ENCODE measurements at places on chromosomes 1 and 21.

GRCh38 chr1:34331020-34331926 lies 154.6 kb downstream of the C1orf94 start:
- DNase-seq: no peak

- no peak for DNase-seq
Observed at GRCh38 chr1:203343956-203344754, 6.8 kb downstream of the FMOD start.

GRCh38 chr1:23019863-23020625 lies 776 bp downstream of the KDM1A start:
- peak; percentile 46 for DNase-seq

- no peak for DNase-seq
Observed at GRCh38 chr1:71080230-71080738, 551 bp downstream of the ZRANB2 start.

DNA sequence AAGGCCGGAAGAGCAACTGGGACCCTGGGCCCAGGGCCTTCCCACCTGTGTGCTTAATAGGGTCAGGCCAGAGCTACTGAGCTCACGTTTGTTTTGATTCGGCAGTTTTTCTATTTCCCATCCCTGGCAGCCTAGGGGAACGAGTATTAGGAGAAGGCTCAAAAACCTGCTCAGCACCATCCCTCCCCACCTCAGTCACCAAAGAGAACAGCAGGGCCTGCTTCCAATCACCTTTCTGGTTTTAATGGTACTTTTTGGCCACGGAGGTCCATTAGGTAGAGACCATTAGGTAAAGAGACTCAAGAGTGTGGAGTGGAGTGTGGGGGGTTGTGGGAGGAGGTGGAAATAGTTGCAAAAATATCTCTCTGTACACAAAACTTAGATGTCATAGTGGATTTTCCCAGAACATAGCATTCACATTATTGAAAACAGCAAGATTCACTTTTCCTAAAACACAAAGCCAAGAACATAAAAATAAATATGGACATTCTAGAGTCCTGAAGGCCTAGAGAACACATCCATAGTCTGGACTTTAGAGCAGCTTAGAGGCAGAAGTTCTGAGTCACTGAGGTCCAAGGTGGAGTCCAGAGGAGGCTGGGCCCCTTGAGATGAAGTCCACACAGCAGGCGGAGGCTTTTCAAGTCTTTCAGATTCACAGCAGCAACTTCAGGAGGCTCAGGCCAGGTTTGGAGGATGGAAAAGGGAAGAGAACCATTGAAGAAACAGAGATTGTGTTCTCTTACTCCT lies 19.5 kb downstream of the NUAK2 start:
- DNase-seq: no peak

GRCh38 chr1:115301438-115302020 lies 36.5 kb downstream of the NGF start:
- DNase-seq: no peak

DNA sequence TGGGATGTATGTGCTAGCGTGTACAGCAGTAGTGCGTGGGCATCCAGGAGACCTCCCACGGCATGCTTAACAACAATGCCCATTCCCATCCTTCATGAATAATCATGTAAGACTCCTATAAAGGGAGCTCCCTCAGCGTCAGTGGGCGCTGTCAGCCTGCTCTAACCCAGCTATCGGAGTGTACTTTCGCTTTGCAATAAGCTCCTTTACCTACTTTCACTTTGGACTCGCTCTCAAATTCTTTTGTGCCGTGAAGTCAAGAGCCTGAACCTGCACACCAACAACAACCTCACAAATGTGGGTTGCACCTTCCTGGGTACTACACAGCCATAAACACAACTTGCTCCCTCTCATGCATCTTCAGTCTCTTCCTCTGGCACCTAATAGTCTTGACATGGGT lies 114.8 kb upstream of the PAXBP1 start:
- no peak for DNase-seq

- DNase-seq: no peak
Observed at GRCh38 chr1:203217668-203218067, 11.8 kb downstream of the CHIT1 start.

GRCh38 chr1:183931646-183932271 lies 105.8 kb downstream of the COLGALT2 start:
- no peak for DNase-seq

DNA sequence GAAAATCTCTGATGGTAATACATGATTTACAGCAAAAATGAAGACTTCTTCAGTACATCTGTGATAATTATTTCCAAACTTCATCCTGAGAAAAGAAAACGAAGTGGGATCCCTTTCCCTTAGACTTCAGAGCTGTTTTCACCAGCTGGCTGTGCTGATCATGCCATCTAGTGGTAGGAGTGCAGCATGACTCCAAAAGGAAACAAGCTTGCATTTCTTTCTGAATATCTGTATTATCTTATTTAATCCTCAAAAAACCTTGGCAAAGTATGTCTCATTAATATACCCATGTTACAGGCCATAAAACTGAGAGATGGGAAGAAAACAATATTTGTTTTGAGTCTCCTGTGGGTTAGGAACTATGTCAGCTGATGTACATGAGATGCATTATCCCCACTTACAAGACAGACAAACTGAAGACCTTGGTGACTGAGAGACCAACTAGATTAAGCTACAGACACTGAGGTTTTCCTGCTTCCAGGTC lies 9.8 kb upstream of the GJA8 start:
- DNase-seq: peak; percentile 52

- no peak for DNase-seq
Observed at GRCh38 chr1:39297551-39297950, 93.1 kb downstream of the MACF1 start.

GRCh38 chr1:68085752-68086151 lies 35.3 kb upstream of the DIRAS3 start:
- no peak for DNase-seq

DNA sequence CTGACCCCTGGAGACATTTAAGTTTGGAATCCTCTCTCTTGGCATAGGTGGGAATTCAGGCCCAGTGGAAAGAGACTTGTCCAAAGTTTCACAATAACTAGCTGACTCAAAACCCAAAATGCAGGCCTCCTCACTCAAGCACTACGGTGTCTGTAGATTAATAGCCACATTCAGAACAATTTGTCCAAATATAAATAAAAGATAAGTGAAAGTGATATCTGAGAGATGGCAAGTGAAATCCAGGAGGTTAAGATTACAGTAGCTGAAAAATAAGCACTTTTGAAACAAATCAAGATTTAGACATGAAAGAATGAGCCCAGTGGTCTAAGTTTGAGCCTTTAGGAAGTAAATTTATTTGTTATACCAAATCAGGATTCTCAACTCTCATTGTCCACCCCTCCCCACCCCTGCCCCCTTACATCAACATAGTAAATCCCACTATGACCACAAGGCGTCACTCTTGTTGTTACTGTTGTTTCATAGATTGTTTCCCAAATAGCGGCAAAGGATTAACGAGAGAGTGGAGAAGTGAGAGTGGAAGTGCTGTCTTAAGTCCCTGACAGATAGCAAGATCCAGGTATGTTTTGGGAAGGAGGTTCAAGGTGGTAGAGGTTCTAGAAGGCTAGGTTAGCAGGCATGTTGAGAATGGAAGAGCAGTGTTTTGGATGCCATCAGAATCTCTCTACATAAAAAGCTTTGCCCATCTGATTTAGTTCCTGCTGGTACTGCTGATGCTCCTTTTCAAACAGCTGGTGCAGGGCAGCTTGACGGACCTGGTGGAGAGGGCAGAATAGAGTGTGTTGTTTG lies 7.1 kb upstream of the TPM3 start:
- peak; percentile 3 for DNase-seq

GRCh38 chr1:90964444-90965035 lies 57.3 kb downstream of the ZNF644 start:
- peak; percentile 33 for DNase-seq

DNA sequence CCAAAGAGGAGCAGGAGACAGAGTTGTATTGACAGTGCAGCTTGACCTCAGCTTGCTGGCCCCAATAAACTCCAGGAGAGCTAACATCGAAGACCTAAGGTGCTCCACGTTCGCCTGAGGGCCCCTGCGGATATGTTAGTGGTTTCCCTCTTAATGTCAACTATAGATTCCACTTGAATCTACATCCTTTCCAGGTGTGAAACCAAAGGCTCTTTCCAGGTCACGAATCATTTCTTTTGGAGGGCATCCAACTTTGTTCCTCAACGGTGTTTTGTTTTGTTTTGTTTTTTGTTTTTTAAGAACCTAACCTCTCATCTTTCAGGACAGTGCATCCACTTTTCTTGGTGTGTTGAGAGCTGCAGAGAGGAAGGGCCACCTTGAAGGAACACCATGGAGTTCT lies 267.6 kb upstream of the SGIP1 start:
- DNase-seq: peak; percentile 38

DNA sequence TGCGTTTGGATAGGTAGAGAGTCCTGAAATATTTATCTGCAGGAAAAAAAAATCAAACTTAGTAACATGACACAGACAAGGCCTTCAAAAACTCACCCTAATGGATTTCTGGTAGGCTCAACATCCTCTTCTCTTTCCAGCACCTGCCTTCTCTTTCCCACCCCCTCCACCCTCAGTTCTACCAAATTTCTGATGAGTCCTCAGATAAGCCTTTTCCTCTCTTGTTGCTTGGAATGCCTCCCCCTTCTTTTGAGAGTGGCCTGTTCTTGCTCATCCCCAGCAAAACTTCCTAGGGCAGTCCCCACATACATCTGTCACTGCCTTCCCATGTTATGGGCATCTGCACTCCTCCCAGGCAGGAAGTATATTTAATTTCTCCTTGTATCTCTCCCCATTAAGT lies 7.6 kb upstream of the LBR start:
- no peak for DNase-seq

- no peak for DNase-seq
Observed at GRCh38 chr1:224747578-224747977, 131.5 kb downstream of the CNIH3 start.

GRCh38 chr1:198701766-198702539 lies 63.1 kb downstream of the PTPRC start:
- peak; percentile 15 for DNase-seq

DNA sequence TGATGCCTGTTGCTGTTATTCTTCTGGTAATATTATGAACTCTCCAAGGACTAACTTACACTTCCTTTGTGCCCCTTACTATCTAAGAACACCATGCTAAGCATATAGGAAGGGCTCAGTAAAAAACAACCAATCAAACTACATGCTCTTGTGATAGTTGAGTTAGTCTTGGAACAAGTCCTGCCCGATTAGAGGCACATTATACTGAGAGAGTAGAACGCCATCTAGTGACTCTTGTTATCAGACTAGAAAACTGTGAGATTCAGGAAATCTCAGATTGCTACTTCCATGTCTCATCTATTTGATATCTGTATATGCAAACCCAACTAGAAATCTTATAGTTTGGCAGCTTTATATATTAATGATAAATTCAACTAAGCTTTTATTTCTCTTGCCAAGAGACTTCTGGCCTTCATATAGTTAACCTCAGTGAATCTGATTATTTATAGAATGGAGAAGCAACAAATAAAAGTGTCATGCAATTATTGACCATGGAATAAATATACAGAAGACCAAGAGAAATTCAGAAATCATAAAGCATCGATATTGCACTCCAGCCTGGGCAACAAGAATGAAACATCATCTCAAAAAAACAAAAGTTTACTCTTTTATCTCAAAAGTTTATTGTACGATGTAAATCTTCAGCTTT lies 7.8 kb upstream of the SRRM1 start:
- DNase-seq: peak; percentile 45

DNA sequence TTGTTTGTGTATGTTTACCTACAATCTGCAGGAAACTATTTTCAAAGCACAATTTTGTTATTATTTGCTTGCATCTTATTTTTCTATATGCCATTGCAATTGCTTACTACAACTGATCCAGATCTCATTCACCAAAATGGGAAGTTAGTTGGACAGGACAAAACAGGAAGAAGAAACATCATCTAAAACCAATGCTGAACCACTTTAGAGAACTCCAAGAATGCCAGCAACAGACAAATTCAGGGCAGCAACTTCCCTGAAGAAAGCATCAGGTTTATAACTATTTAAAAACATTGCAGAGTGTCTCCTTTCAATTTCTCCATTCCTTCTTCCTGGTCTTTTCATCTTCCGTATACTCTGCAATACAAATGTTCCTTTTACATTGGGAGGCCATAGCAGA lies 82.4 kb upstream of the SMYD2 start:
- DNase-seq: no peak

GRCh38 chr1:37035796-37036666 lies 1.7 kb upstream of the GRIK3 start:
- no peak for DNase-seq

GRCh38 chr1:23509896-23510295 lies 21.1 kb downstream of the E2F2 start:
- DNase-seq: no peak

- no peak for DNase-seq
Observed at GRCh38 chr1:115556236-115556635, 85.5 kb upstream of the VANGL1 start.

DNA sequence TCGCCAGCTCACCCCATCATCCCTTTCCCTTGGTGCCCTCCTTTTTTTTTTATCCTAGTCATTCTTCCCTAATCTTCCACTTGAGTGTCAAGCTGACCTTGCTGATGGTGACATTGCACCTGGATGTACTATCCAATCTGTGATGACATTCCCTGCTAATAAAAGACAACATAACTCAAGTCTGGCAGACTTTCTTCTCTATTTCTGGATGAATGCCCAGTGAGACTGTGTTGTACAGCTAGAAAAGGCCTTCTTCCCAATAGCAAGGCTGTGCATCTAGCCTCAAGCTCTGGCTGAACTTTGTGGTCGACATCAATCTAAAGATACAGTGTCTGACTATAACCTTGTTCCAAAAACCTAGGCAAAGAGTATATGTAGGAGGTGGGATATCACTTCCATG lies 6.4 kb downstream of the IL24 start:
- no peak for DNase-seq

GRCh38 chr1:43529206-43529731 lies 1.4 kb upstream of the PTPRF start:
- peak; percentile 71 for DNase-seq

- DNase-seq: no peak
Observed at GRCh38 chr1:62025892-62026291, 168.8 kb upstream of the L1TD1 start.

GRCh38 chr1:13792419-13792818 lies 92.4 kb downstream of the PRDM2 start:
- DNase-seq: no peak

GRCh38 chr1:83617883-83618282 lies 381.0 kb downstream of the TTLL7 start:
- DNase-seq: no peak

DNA sequence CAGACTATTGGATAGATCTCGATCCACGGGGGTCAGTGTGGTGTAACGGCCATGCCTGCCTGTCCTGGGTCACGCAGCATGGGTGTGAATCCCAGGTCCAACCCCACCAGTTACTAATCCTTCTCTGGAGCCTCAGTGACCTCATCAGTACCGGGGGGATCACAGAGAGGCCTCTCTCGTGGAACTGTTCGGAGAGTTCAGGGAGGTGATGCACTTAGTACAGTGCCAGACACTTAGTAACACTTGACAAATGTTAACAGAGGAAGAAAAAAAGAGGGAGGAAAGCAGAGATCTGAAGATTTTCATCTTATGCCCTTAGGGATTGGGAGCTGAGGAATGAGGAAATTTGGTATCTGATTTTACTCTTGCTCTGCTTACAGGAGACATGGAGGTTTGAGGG lies 2.9 kb downstream of the ABCA4 start:
- DNase-seq: no peak

All from NCI-H1105 (cell line).